C1 segment of cervical spinal cord (tissue), 14 donors: ENCODE measurements at places on chromosomes 12 and 14.

DNA sequence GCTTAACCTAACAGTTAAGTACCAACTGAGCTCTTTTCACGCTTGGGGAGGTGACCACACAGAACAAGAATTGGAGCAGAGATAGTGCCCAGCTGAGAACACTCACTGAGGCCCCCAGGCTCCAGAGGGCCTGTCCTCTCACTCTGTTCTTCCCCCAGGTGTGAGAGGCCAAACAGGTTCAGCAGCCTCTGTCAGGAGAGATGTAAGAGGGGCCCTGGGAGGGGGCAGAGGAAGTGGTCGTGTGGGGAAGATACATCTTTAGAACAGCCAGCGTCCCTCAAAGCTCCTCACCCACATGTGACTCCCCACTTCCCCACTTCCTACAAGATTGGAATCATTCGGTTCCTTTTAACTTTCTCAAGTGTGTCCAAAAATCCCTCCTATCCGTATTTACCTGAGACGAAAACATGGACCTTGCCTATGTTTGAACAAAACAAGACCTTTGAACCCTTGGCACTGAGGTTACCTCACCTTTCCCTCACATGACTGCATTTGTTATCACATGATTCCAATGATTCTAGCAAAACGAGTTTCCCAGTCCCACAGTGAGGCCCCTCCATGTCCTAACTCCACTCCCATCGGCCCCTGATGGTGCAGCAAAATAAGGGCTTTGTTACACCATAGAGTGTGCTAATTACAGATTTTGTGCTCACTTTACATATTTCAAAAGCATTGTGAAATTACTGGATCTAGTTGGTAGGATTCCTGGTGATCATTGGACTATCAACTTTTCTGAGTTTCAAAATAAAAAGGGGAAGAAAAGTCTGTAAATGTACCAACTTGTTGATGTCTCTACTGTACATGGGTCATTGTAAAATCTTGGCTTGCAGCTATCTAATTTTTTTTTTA, 40.0 kb upstream of the PAPOLA start:
- no peak for DNase-seq

DNA sequence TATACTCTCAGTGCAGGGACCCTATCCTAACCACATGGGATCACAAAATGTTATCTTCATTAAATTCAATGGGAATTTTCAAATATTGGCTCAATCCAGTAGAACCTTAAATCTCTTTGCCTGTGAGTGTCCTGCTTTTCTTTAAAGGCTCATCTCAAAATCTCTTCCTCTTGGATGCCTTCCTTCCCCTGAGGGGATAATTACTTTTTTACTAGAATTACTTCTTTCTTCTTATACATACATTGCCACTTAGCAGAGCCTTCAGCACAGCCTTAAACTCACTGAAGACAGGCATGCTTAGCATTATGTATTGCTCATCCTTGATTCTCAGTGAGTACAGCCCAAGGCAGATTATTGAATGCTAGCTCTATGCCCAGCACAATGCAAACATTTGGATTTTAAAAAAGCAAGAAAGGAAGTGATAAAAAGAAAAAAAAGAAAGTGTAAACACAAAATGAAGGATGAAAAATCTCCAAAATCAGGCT, 1918.0 kb upstream of the FLRT2 start:
- no peak for DNase-seq

GRCh38 chr12:15268309-15268708, 47.1 kb upstream of the RERG start:
- no peak for DNase-seq

GRCh38 chr12:10388624-10389413, 1.0 kb downstream of the KLRK1 start:
- no peak for DNase-seq

- no peak for DNase-seq
Measured at GRCh38 chr12:65959452-65959851, 135.2 kb downstream of the HMGA2 start.

DNA sequence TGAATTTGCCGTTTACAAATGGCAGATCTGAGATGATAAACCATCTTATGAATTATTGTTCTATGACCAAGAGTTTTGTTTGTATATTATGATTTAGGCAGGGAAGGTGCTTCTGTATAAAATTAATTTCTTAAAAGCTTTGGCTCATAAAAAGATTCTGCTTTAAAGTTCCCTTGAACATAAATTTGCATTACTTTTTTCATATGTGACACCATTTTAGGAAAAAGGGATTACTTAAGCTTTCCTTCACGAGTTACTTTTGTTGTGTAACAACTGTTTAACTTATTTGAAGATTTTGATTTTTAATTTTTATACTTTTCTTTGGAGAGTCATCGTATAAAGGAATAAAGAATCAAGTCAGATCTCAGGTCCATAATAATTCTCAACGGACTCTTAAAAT, 3.3 kb downstream of the ETNK1 start:
- DNase-seq: no peak
